WERI-Rb-1 (cell line): ENCODE measurements at places on chromosomes 4 and X.

DNA sequence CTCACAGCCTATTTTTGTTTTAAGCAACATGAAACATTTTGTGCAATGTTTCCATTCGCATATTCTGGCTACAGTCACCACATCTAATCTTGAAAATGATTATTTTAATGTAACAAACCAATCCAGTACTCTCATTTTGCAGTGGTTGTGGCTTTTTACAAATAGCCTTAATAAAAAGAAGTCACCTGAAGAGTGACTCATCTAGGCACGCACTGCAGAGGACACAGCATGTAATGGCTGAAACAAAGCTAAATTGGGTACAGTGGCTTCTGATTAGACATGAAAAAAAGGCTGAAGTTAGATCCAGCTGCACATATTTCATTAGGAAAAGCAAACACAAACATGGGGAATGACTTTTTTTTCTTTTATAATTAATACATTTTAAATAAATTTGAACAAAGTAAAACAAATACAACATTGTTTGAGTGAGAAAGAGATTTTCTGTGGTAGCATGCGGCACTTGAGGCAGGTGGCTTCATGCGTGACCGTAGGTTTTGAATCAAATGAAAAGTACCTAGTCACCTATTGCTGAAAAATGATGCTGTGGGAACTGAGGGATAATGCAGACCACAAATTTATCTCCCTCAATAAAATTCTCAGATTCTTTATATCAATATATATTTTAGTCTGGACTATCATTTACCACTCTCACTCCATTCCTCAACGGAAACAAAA, 240.8 kb upstream of the DDX53 start:
- no peak for DNase-seq

- no peak for DNase-seq
These were observed 319.1 kb downstream of the PCDH19 start for GRCh38 chrX:100090931-100091330.

DNA sequence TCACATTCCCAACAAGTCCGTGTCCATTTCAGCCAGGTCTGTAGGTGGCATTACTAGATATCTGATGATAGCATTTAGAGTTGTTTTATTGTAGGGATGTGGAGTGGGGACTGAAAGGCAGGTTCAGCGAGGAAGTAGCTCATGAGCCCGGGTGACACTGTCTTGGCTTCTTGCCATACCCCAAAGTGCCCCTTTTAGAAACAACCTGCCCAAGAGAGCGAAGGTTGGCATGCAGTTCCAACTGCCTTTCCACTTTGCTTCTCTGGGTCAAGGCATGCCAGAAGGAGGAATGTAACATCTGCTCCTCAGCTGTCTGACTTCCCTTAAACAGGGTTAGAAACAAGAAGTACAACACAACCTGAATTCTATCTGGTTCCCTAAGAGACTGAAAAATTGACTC, 9.0 kb downstream of the GRIA3 start:
- DNase-seq: no peak

GRCh38 chr4:182699795-182700194, 217.4 kb downstream of the DCTD start:
- no peak for DNase-seq

GRCh38 chrX:22699581-22700091, 300.1 kb upstream of the DDX53 start:
- no peak for DNase-seq

- DNase-seq: no peak
These were observed 29.0 kb downstream of the WDFY3 start for GRCh38 chr4:84937381-84937977.

GRCh38 chr4:99314211-99314610, 7.0 kb downstream of the ADH1B start:
- peak; percentile 27 for DNase-seq

DNA sequence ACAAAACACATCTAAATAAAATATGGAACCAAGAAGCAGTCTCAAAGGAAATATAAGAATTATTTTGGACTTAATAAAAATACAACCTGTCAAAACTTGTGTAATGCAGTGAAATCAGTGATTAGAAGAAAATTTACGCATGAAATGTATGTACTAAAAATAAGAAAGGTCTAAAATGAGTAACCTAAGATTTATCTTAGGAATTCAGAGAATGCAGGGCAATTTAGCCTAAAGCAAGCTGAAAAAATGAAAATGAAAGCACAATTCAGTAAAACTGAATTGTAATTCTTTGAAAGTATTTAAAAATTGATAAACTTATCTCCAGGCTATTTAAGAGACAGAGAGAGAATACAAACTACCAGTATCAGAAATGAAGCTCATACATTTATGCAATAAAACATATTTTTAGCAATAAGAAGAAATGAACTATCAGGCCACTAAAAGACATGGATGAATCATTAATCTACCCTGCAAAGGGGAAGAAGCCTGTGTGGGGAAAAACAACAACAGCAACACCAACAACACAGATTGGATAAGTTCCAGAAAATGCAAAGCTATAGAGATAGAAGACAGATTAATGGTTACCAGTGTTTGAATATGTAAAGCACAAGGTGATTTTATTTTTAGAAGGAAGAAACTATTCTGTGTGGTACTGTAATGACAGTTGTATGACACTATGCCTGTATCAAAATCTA, 442.0 kb upstream of the ADGRL3 start:
- no peak for DNase-seq

GRCh38 chr4:26288355-26288909, 32.4 kb upstream of the RBPJ start:
- DNase-seq: no peak

- DNase-seq: no peak
These were observed 336.8 kb upstream of the PPARGC1A start for GRCh38 chr4:24226667-24227066.

DNA sequence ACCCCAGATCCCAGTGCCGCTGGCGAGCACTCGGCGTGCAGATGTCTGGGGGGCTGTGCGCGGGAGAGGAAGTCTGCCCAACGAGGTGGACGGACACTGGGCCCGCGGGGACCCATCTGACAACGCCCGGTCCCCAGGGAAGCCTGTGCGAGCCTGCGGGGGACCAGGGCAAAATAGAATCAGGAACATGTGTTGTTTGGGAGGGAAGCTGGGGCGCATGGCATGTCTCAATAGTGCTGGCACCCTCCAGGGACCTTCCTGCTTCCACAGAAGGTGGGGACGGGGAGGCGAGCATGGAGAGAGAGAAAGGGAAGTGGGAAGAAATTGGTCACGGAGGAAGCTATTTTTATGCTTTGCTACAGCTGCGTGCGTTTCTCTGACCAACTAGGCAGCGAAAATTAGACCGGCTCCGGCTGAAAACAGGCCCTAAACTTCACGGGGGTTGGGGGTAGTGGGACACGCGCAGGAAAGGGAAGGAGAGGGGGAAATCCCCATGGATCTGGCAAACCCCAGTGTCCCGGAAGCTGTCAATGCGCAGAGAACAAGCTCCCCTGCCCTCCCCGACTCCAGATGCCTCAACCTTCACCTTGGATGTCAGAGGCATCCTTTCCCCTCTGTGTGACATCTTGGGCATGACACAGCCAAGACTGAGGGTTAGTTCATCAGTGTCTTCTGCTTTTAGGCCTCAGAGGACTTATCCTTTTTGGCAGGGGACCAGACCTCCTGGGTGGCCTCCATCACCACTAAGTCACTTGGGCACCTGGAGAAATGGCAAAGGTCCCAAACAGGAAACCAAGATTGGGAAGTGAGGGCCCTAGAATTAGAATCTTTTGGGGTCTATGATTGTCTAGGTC, 169.8 kb upstream of the BCOR start:
- no peak for DNase-seq

DNA sequence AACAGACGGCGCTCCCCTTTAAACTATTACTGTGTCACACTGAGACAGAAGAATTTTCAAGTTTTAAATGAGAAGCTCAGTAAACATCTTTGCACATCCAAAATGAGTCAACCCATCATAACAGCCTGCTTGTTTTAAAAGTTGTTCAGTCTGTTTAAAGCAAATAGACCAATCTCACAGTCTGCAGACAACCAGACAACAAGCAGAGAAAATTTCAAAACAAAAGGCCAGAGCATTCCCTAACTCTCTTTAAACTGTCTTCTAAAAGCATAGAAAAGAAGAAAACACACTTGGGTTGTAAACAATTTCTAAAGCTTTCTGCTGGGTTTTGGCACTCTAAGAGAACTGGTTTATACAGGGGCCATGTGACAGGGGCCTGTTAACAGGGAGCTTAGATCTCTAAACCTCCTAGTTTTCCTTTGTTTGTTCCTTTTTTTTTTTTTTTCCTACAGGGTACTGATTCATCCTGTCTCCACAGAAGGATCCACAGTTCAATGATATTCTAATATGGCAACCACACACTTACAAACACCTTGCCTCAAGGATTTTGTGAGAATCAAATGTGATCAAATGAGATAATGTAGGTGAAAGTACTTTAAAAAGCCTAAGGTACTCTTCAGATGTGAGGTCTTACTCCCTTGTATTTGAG, 100.8 kb upstream of the MAML3 start:
- no peak for DNase-seq

- DNase-seq: no peak
These were observed 140.0 kb downstream of the IDS start for GRCh38 chrX:149365061-149365460.
